Mammary epithelial cell (primary cell): ENCODE measurements at places on chromosomes 1 and 21.

DNA sequence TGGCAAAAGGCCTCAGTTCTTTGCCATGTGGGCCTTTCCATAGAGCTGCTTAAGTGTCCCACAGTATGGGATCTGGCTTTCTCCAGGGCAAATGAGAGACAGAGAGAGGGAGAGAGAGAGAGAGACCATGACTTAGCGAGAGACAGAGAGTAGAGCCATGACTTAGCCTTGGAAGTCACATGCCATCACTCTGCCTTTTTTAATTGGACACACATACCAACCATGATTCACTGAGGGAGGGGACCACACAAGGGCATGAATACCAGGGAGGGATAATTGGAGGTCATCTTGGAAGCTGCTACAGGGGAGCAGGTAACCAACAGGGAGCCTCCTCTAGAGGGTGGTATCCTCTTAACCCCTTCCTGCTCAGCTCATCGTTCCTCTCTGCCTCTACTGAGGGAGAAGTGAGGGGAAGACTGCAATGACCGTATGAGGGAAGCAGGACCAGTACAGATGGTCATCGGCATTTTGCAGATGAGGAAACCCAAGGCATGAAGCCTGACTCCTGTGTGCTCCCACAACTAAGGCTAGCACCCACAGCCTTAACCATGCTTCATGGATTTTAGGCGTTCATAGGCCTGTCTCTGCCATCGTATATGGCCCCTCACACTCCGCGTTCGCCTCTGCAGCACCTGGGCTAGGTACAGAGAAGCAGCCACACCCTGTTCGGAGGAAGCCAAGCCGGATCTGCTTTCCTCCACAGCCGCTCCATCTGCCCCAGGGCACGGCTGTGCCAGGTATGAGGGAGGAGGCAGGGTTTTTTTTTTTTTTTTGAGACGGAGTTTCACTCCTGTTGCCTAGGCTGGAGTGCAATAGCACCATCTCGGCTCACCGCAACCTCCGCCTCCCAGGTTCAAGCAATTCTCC is 38.6 kb downstream of the MEF2D start:
- DNase-seq, result no peak

GRCh38 chr21:37704751-37705150 is 211.5 kb downstream of the KCNJ6 start:
- no peak for DNase-seq

DNA sequence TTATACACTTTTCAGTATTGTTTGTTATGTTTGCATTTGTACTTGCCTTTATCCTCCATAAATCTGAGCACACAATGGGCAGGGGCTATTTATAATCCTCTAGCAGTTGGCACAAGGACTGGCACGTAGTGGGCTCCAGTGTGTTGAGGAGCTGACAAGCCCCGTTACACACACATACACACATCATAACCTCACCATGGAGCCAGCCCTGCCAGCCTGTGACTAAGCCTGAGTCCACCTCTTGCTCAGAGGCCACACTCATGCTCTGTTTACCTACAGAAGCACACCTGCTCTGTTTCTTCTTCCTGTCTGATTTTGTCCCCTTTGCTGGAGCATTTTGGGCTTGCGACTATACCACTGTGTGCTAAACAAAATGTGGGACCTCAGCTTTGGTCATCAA is 64.5 kb upstream of the SPATA6 start:
- DNase-seq, result peak; percentile 46

DNA sequence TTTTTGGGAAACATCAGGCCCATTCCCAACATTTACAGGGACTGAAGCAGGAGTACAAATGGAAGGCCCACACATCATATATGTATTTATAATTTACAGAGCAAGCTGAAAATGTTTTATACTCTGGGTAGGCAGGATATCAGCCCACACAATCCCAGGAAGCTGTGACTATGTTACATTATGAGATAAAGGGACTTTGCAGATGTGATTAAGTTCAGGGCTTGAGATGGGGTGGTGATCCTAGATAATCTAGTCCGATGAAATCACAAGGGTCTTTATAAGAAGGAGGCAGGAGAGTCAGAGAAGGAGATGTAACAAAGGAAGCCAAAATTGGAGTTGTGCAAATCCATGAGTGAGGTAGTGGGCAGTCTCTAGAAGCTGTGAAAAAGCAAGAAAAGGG is 160.5 kb downstream of the PDE4B start:
- no peak for DNase-seq

DNA sequence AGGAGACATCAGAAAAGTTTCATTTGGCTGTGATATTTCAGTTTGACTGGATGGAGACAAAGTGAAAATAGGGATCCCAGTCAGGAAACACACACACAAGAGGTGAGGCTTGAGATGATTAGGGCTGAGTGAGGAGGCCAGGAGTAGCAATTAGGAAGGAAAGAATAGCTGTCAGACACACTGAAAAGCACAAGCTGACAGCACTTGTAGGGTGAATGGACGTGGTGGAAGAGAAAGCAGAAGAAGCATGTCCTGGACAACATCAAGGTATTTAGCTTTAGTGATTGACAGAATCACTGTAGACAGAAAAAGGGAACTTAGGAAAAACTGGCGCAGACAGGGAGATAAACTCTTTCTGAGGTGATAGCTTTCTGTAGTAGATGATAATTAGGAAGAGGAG is 347.7 kb downstream of the TGFB2 start:
- DNase-seq, result no peak

DNA sequence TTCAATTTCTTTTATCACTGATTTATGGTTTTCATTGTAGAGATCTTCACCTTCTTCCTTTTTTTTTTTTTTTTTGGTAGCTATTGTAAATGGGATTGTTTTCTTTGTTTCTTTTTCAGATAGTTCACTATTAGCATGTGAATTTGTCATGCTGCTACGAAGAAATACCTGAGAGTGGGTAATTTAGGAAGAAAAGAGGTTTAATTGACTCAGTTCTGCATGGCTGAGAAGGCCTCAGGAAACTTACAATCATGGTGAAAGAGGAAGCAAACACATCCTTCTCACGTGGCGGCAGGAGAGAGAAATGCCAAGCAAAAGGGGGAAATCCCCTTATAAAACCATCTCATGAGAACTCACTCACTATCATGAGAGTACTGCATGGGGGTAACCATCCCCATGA is 66.4 kb downstream of the DAB1 start:
- DNase-seq, result no peak

DNA sequence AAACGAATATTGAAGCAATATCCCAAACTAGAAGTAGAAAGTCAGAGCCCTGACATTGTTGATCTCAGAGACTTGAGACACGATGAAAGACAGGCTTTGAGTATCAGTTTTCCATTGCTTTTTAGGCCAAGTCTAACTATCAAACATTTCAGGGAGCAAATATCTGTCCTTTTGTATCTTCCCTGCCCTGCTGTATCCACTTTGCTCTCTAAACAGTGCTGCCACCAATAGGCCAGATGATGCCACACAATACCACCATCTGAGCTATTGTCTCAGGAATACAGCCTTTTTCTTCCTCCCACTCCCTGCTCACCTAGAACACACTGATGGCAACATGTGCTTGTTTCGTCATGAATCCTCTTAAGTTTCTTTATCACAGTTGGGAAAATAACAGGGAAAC is 62.6 kb upstream of the SPAG17 start:
- DNase-seq, result peak; percentile 23

DNA sequence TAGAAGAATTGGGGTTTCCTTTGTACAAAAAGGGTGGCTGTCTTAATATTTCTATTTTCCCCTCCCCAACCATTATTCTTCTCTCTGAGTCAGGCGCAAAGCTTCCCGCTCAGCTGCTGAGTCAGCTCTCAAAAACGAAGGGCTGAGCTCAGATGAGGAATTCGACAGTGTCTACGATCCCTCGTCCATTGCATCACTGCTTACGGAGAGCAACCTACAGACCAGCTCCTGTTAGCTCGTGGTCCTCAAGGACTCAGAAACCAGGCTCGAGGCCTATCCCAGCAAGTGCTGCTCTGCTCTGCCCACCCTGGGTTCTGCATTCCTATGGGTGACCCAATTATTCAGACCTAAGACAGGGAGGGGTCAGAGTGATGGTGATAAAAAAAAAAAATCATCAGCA is 3.0 kb upstream of the TUFT1 start:
- peak; percentile 80 for DNase-seq

GRCh38 chr1:85311818-85312217 is 35.4 kb upstream of the BCL10 start:
- DNase-seq, result no peak

- DNase-seq, result no peak
These were observed 21.8 kb downstream of the PPT1 start for GRCh38 chr1:40075266-40075665.

DNA sequence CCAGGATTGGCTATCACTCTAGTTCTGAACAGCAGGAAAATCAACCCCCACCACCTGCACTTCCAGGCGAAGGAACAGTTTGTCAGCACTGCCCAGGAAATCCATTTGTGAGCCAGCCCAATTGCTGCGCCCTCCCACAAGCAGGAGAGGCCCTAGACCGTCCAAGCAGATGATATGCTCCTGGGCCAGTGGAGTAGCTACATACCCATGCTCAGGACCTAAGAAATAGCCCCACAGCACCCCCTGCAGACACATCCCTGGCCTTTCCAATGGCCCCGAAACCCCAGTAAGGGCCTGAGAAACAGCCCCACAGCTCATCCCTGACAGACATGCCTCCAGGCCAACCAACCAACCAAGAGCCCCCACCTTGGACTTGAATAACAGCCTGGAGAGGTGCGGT is 111.5 kb upstream of the ZC3H11B start:
- DNase-seq, result no peak

DNA sequence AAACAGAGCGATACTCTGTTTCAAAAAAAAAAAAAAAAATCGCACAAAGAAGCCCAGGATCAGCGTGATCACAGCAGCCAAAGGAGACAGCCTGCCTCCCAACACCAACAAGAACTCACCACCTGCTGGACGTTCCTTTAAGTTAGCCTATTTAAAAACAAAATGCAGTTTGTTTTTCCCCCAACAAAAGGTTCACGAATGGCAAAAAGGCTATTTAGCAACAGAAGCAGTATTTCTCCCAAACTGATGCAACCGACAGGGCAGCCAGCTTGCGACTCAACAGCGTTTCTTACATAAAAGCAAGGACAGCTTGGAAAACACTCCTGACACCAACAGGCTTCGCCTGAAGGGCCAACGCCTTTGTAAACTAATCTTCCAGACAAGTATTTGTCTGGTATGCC is 6.8 kb downstream of the SSU72 start:
- DNase-seq, result no peak

DNA sequence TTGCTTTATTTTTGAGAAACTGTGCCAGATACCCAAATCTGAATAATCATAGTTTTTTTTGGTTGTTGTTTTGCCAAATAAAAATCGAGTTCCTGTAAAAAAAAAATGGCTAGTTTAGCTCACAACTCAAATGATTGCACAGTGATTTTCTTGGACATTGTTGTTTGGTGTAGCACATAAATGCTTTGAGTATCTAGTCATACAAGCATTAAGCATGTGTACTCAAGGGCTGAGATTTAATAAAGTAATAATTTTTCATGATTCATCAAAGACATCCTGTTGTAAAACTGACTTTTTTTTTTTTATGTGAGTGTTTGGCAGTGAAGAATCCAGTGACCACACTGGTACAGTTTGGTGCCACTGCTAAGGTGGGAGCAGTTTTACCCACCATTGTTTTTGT is 18.8 kb downstream of the ITSN1 start:
- DNase-seq, result peak; percentile 40

GRCh38 chr1:184770181-184770979 is 15.7 kb upstream of the EDEM3 start:
- no peak for DNase-seq

GRCh38 chr1:222266223-222267196 is 281.4 kb downstream of the HHIPL2 start:
- DNase-seq, result peak; percentile 45

DNA sequence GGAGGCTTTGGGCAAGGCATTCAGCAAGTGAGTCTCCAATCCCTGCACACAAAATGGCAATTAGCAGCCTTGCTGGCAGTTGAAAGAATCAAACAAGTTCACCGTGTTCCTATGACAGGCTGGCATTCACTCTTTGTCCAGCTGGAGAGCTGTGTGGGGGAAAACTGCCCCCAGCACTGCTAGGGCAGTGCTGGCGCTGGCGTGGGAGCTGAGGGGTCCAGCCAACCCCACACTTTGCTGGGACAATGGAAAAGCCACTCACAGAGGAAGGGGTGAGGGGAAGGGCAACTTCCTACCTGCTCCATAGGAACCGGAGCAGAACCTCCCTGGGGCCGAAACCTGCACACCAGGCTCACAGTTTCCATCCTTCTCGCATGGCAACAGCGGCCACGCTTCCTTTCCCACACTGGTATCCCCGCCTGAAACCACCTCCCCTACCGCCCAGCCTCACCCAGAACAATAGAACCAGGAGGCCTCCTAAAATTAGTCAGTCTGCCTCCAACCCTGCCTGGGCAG is 26.7 kb upstream of the KCNN3 start:
- no peak for DNase-seq
